ENCODE measurements at places on chromosomes 3 and 15. TPM values are rescaled to one million over a fixed set of nuclear protein-coding genes. Genes with fewer than 3 reads are reported as not detected.

The MYO5C gene
- 89.2 TPM for total RNA-seq

The ECT2 gene
- total RNA-seq, result 23.1 TPM

The SELENOT gene
- total RNA-seq, result 115 TPM

The ISG20 gene
- 23.6 TPM for total RNA-seq

The P2RY1 gene
- 7.6 TPM for total RNA-seq

The IL17RC gene
- 20.4 TPM for total RNA-seq

The CEMIP gene
- 31.8 TPM for total RNA-seq

The CCR5 gene
- total RNA-seq, result 13.8 TPM

The DLL4 gene
- 18.1 TPM for total RNA-seq

The CHRM5 gene
- total RNA-seq, result not detected

The KLHL6 gene
- 21.6 TPM for total RNA-seq

The IL12A gene
- total RNA-seq, result 0.81 TPM

The TTLL13 gene
- not detected for total RNA-seq

The ALDH1L1 gene
- 1.8 TPM for total RNA-seq

The VEPH1 gene
- 143 TPM for total RNA-seq

Data from left lung (tissue), 14 donors.